ENCODE measurements at places on chromosomes 4 and X.

- DNase-seq = no peak
These were observed 49.6 kb downstream of the MEPE start for GRCh38 chr4:87882321-87882720.

GRCh38 chr4:68871809-68872642, 56.2 kb downstream of the UGT2B10 start:
- no peak for DNase-seq

GRCh38 chr4:94500685-94501084, 48.9 kb downstream of the PDLIM5 start:
- DNase-seq = no peak

DNA sequence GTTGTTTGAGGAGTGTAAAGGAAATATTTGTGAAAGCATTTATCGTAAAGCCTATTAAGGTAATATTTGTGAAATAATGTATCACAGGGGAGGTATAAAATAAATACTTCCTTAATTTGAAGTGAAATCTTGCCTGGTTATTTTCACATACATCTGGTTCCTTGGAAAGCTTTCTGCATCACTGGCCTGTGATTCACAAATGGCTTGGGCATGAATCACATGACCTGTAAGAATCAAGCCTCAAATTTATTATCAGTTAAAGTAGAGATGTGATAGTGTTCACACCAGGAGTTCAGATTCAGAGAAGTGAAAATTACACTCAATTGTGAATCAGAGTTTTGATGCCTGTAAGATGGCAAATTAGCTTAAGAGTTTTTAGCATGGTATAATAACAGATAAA, 1911.4 kb downstream of the STIM2 start:
- peak; percentile 78 for DNase-seq

DNA sequence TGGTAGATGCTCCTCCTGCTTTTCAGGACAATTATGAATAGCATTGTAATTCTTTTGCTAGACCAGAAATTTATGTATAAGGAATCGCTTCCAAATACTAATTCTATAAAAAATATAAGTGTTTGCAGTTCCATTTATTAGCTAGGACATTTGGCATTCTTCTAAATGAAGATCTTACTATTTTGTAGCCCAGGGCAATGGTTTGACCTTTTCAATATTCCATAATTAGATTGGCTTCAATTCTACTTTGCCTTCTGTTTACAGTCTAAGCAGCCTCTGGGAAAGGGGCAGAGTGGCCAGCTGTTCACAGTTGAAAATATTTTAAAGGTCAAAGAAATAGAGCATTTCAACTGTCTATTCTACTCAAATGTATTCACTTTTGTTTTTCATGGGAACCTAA, 912.1 kb upstream of the GRIA3 start:
- DNase-seq = no peak

DNA sequence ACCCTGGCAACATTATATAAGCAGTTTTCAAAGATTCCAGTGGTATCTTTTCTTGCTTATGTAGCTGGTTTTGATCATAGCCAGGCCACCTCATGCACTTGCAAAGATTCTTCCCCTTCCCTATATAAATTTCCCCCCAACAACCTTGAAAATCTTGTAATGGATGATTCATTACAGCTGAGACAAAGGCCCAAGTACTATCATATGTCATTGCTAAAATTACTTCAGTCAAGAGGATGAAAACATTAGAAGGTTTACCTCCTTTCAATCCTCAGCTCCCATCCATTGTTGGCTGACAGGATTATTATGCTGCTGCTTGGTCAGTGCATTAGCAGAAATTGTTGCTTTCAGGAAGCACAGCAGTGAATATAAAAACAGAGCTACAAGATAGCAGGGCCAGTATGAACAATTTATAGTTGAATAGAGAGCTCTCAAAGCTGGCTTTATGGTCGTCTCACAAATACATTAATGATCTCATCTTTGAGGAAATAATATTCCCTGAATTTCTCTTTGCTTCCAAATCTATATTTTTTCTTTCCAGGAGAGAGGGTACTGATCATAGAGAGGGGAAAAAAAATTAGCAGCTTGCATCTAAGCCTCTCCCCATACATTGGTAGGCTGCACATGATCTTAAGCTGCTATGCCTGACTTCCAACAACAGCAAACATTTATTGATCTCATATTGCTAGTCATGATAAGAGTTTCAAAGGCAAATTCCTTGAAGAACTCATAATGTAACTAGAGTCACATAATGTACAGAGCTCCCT, 7.7 kb upstream of the ARHGEF38 start:
- no peak for DNase-seq

- no peak for DNase-seq
These were observed 77.3 kb downstream of the ARSJ start for GRCh38 chr4:113901994-113902787.

DNA sequence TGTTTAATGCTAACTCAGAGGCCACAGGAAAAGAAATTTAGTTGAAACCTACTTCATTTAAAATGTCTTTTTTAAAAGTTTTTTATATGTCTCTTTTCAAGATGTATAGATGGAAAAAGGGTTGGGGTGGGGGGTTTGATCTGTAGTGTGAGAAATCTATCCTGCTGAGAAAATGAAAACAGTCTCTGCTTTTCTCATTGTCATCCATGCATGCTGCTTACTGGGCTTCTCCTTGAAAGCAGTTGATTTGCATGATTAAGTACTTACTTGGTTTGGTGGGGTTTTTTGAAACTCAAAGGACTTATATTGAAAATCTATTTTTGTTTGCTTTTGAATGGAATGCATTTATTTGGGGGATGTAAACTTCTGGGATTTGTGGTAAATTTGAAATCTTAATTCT, 313.6 kb upstream of the DKK2 start:
- no peak for DNase-seq

GRCh38 chrX:10548688-10549087, 71.7 kb downstream of the MID1 start:
- no peak for DNase-seq

DNA sequence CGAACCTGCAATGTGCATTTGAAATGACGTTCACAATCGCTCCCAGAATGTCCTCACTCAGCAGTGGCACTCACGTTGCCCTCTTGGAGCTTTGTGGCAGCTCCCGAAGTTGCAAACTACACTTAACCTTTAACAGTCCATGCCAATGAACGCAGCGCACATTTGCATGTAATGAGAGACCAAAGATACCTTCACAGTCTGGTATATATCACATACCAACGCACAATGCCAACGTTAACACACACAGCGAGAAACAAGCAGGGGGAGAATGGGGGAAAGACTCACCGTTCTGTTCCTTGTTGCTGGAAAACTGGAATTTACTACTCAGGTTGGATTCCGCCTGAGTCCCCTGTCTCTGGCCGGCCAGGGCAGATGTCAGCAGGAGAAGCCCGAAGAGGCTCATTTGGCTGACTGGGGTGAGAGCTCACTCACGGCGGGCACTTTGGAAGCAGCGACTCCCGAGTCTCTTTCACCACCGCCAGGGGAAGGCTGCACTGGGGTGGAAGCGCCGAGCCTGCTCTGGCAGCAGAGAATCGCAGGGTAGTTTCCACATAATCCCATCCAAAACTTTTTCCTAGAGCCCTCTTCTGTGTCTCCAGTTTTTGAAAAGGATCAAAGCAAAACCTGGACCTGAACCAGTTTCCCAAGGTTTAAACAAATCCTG, 966 bp downstream of the PDGFC start:
- peak; percentile 80 for DNase-seq

DNA sequence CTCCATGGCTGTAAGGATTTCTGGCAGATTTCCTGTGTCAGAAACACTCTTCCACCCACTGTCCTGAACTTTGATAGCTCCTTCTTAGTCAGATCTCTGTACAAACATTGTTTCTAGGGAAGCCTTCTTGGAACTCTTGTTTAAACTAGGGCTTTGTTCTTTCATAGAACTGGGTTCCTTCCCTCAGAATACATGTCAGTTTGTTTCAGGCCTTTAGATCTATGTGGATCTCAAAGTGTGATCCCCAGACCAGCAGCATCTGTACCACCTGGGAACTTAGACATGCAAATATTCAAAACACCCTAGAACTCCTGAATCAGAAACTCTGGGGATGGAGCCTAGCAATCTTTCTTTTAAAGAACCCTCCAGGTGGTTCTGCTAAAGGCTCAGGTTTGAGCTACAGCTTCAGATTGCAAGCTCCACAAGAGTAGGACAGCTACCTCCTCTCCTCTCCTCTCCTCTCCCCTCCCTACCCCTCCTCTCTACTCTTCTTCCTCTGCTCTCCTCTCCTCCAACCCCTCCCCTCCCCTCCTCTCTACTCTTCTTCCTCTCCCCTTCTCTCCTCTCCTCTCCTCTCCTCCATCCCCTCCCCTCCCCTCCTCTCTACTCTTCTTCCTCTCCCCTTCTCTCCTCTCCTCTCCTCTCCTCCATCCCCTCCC, 12.7 kb downstream of the RASSF6 start:
- DNase-seq = no peak

DNA sequence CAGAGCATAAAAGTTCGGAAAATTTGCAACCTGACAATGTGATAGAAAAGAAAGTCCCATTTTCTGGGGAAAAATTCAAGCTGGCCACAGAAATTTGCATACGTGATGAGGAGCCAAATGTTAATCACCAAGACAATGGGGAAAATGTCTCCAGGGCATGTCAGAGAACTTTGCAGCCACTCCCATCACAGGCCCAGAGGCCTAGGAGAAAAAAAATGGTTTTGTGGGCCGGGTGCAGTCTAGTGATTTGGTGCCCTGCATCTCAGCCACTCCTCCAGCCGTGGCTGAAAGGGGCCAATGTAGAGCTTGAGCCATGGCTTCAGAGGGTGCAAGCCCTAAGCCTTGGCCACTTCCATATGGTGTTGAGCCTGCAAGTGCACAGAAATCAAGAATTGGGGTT, 71.2 kb downstream of the CHRNA9 start:
- DNase-seq = no peak

DNA sequence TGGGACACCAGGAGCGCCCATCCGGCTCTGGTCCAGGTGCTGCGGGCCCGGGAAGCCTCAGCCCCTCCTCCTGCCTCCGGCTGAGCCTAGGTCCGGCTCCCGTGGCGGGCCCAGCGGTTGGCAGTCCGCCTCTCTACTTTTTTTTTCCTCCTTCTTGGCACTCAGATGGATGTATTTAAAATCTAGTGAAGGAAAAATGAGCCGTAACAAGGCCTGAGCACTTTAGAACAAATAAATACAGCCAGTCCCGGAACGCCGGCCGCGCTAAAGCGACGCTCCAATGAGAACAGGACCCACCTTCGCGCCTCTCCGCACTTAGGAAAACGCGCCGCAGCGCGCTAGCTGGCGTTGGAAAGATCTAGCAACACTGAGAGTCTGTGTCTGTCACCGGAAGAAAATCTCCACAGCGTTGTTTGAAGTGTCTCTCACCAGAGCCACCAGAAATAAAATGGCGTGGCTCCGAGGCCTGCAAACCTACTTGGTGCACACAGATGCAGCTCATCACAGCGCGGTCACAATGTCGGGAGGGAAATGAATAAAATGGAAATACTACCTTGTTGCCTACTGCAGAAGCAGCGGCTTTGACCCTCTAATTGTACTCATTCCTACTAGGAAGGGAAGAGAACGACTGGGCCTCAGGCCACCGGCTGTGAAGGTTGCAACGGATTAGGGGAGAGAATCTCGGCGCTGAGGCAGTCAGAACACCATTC, 4.7 kb downstream of the NEUROG2 start:
- no peak for DNase-seq

DNA sequence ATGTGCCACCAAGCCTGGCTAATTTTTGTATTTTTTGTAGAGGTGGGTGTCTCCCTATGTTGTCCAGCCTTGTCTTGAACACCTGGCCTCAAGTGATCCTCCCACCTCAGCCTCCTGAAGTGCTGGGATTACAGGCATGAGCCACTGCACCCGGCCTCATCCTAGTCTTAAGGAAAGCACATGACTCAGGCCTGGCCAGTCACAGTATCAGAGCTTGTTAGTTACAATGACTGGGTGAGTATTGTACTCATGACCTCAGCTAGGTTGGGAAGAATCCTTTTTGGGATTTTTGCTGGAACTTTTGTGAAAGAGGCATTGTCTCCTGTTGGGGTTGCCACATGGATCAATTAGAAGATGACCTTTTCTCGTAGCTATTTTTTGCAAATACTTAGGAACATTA, 292.8 kb downstream of the RAPGEF2 start:
- DNase-seq = peak; percentile 44

GRCh38 chr4:126241634-126242033, 926.9 kb downstream of the FAT4 start:
- no peak for DNase-seq

- DNase-seq = no peak
These were observed 146.2 kb downstream of the ATRX start for GRCh38 chrX:77639820-77640219.

GRCh38 chr4:40251366-40251765, 54.5 kb downstream of the RHOH start:
- peak; percentile 11 for DNase-seq

DNA sequence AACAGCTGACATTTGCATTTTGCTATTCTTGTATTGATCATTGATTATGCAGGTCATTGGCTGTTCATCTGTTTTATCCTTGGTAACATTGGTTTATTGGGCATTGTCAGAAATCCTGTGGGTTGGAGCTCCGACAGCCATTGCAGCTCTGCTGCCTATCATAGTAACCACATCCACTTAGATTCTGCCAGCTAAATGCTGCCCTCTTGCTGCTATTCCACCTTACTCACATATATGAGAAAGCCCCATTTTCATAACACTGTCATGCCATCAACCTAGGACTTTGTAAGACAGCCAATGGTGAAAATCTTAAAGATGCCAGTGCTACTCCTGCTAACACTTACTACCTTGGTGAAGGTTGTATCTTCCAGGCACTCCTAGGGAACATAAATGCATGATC, 187.3 kb upstream of the CXCL13 start:
- peak; percentile 6 for DNase-seq

DNA sequence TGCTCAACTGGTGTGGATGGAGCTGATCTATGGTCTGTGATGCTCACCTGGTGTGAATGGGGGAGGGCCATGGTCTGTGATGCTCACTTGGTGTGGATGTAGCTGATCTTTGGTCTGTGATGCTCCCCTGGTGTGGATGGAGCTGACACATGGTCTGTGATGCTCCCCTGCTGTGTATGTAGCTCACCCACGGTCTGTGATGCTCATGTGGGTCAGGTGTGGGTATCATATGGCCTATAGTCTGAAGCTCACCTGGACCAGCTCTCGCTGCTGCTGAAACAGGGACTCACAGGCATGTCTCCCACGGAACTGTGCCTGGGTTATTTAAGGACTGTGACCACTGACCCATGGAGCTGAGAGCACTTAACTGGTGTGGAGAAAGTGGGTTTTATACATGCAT, 109.7 kb downstream of the CRLF2 start:
- no peak for DNase-seq

DNA sequence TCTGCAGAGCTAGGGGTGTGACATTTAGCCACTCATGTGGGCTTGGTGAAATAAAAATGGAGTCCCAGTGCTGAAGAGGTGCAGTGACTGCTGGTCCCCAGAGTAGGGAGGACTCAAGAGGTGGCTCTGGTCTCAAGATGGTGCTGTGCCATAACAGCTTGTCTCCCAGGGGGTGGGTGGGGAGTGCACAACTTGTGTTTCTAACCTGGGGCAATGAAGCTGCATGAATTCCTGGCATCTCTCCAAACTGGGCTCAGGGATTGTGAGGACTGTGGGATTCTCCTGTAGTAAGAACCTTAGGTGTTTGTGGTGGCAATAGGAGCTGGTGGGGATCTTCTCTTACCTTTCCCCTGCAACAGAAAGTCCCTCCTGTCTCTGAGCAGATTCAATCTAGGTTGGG, 278.9 kb upstream of the SFRP2 start:
- no peak for DNase-seq

GRCh38 chrX:29090811-29091210, 503.6 kb downstream of the IL1RAPL1 start:
- DNase-seq = peak; percentile 0

GRCh38 chr4:183959319-183960045, 54.4 kb downstream of the STOX2 start:
- DNase-seq = no peak
